ENCODE measurements at places on chromosomes 6 and 20. TPM values are rescaled to one million over a fixed set of nuclear protein-coding genes. Genes with fewer than 3 reads are reported as not detected.

DNA sequence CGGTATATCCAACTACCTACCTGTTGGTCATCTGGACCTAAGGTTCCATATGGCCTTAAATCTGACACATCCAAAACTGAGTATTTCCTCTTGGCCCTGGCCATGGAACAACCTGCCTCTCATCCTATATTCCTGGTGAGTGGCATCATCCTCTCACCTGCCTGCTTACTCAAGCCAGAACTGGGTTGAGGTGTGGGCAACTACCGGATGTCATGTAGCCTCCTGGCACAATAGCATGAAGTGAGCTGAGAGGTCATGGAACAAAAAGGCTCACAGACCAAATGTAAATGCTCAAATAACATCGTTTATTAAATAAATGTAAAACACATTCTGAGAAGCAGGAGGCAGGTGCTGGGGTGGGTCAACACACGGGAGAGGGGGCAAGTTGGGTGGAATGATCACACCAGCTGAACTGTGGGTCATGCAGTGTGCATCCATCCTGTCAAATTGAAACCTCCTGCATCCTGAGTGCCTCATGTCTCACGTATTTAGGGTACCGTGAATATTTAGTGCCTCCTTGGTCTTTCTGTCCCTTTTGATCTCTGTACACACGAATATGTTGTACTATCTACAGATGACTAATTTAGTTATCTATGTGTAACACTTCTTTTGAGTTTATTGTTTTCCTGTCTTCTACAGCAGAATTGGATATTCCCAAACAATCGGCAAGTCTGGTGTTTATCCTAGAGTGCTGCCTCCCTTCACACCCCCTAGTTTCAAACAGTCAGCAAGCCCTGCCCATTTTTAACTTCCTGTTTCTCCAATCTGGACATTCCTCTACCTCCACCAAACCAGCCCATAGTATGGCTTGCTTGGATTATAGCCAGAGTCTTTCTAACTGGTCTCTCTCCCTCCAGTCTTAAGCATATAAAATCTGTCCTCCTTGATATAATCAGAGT is 7.9 kb upstream of the POU5F1 start:
- no peak for DNase-seq
- no peaks in the 10 kb centered on the region for H3K27me3 ChIP-seq
- H3K4me3 ChIP-seq: no peak overlapping the region
- H3K27ac ChIP-seq: no peak overlapping the region

POU5F1 gene
- total RNA-seq: 0.22 TPM

DNA sequence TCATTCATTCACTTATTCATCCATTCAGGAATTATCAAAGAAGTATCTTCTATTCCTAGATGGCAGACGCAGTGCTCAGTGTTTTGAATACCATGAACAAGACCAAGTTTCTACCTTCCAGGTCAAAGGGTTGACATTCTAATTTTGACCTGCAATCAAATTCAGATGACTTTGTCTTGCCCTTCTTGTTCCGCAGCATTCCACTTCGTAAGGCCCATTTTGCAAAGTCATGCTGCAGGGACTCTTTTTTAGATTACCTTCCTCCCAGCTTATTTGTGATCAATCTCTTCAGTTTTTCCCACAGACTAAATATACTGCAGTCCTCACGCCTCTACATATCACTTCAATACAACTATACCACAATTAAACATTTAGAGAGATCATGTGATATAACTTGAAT is 7.1 kb upstream of the TAAR1 start:
- no peak overlapping the region for H3K27ac ChIP-seq
- H3K4me3 ChIP-seq: no peak overlapping the region

CST2 gene
- total RNA-seq: not detected

DNA sequence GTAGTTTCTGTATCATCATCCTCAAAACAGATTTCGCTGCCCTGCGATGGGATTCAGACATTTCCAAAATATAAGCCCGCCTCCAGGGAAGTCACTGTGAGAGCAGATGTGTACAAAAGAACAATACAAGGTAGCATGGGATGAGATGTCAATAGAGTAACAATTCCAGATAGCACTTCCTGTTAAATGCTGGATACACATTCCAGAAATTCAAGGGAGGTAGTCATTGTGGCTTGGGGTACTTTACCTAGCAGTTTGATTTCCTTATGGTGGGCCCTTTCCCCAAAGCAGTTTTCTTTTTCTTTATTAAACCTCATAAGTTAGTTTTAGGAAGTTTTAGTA is 2.5 kb downstream of the RNF217 start:
- H3K4me1 ChIP-seq: peaks cover 6% of the 10 kb centered on the region
- H3K27me3 ChIP-seq: no peaks in the 10 kb centered on the region
- H3K36me3 ChIP-seq: no peaks in the 10 kb centered on the region
- no peak for DNase-seq

TLDC2 gene
- 0.28 TPM for total RNA-seq

CCN6 gene
- total RNA-seq: not detected

DNA sequence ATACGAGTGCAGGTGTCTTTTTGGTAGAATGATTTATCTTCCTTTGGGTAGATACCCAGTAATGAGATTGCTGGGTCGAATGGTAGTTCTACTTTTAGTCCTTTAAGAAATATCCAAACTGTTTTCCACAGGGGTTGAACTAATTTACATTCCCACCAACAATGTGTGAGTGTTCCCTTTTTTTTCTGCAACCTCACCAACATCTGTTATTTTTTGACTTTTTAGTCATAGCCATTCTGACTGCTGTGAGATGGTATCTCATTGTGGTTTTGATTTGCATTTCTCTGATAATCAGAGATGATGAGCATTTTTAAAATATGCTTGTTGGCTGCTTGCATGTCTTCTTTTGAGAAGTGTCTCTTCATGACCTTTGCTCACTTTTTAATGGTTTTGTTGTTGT is 1.9 kb upstream of the ZNF831 start:
- no peaks in the 10 kb centered on the region for H3K27me3 ChIP-seq
- no peak overlapping the region for H3K4me3 ChIP-seq
- peaks cover 3% of the 10 kb centered on the region for H3K4me1 ChIP-seq
- no peak for DNase-seq
- no peaks in the 10 kb centered on the region for H3K36me3 ChIP-seq

GRCh38 chr6:34243901-34244884 is 4.6 kb downstream of the SMIM29 start:
- peaks cover 48% of the 10 kb centered on the region for H3K4me1 ChIP-seq
- peaks cover 74% of the 10 kb centered on the region for H3K36me3 ChIP-seq
- no peaks in the 10 kb centered on the region for H3K27me3 ChIP-seq
- H3K4me3 ChIP-seq: no peak overlapping the region
- H3K27ac ChIP-seq: no peak overlapping the region

KIF6 gene
- total RNA-seq: 2.0 TPM

TGM2 gene
- 15.5 TPM for total RNA-seq

DNA sequence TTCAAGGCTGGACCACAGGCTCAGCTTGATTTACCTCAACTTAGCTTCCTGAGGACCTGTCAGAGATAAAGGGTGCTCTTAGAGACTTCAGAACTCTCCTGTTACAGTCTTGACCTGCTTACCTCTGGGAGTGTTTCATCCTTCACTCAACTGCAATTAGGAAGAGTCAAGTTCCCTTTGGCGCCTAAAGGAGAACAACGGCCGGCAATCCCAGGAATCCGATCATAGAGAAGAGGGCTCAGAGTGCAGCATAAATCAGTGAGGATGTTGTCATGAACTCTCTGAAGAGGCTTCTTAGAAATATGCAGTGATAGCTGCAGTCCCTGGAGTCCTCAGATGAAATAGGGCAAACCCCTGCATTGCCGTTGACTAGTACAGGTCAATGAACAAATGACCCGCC is 36.4 kb downstream of the LYRM2 start:
- no peak for DNase-seq
- peaks cover 24% of the 10 kb centered on the region for H3K36me3 ChIP-seq

GRCh38 chr20:16712511-16712947 is 17.3 kb upstream of the SNRPB2 start:
- DNase-seq: no peak
- H3K36me3 ChIP-seq: no peaks in the 10 kb centered on the region
- H3K4me3 ChIP-seq: no peak overlapping the region
- peak overlapping the region; percentile 3 for H3K27ac ChIP-seq
- no peaks in the 10 kb centered on the region for H3K27me3 ChIP-seq
- peaks cover 9% of the 10 kb centered on the region for H3K4me1 ChIP-seq

GRCh38 chr20:35370751-35371150 is 41.0 kb downstream of the UQCC1 start:
- H3K4me3 ChIP-seq: no peak overlapping the region
- H3K27ac ChIP-seq: no peak overlapping the region
- no peaks in the 10 kb centered on the region for H3K27me3 ChIP-seq
- H3K36me3 ChIP-seq: peaks cover 9% of the 10 kb centered on the region
- no peaks in the 10 kb centered on the region for H3K4me1 ChIP-seq

TTPAL gene
- 7.8 TPM for total RNA-seq

DNA sequence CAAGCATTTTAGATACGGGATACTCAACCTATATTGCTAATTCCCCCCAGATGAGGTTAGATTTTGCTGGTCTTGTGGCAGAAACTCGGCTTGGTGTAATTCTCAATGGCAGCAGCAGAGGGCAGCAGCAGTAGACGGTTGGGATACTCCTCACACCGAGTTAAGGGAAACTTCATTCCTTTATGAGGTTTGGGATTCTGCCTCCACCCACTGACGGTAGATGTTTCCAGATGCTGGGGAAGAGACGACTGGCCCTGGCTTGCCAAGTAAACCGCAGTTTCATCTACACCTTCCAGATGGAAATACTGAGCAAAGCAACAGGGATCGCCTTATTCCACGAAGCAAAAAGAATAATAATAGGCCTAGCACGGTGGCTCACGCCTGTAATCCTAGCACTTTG is 8.2 kb upstream of the TBC1D7 start:
- H3K27me3 ChIP-seq: no peaks in the 10 kb centered on the region
- H3K36me3 ChIP-seq: no peaks in the 10 kb centered on the region
- no peak overlapping the region for H3K4me3 ChIP-seq
- peaks cover 2% of the 10 kb centered on the region for H3K4me1 ChIP-seq

DNA sequence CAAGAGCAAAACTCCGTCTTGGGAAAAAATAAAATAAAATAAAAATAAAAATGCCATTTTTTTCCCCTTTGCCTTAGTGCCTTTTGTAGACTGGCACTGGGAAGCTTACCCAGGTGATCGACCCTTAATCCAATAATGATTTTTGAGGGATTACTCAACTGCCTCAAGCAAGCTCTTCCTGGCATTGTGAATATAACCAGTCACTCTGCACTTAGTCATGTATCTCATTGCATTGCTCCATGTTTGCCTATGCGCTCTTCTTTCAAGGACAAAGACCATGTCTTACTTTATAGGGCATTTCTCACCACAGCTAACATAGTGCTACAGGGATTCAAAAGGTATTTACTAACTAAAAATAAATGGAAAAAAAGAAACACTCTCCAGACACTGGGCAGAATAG is 13.0 kb downstream of the GFOD1 start:
- no peak for DNase-seq
- no peak overlapping the region for H3K27ac ChIP-seq
- no peaks in the 10 kb centered on the region for H3K27me3 ChIP-seq
- no peaks in the 10 kb centered on the region for H3K36me3 ChIP-seq
- H3K4me3 ChIP-seq: no peak overlapping the region
- H3K4me1 ChIP-seq: peaks cover 16% of the 10 kb centered on the region

TMC2 gene
- 0.94 TPM for total RNA-seq

GRCh38 chr6:165574220-165575157 is 88.6 kb downstream of the PDE10A start:
- no peaks in the 10 kb centered on the region for H3K36me3 ChIP-seq
- H3K4me3 ChIP-seq: no peak overlapping the region
- H3K27me3 ChIP-seq: no peaks in the 10 kb centered on the region
- H3K4me1 ChIP-seq: peaks cover 3% of the 10 kb centered on the region

- DNase-seq: no peak
- H3K27me3 ChIP-seq: no peaks in the 10 kb centered on the region
- H3K4me3 ChIP-seq: no peak overlapping the region
- peaks cover 4% of the 10 kb centered on the region for H3K36me3 ChIP-seq
Measured at GRCh38 chr6:112193535-112194051, 60.8 kb downstream of the LAMA4 start.

DNA sequence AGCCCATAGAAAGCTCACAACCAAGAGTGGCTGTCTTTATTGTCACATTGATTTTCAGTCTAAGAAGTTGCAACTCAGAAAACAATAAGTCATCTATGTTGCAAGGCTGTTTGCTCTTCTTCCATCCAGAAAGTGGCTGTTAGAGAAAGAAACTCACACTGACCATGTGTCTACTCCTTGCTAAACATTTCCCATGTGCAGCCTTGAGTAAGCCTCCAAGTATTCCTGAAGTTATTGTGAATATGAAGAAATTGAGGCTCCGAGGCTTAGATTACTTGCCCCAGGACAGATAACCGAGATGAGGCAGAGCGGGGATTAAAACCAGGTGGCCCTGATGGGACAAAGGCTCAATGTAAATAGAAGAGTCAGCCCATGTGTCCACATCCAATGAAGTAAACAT is 105.0 kb downstream of the SPTLC3 start:
- no peak overlapping the region for H3K27ac ChIP-seq
- H3K27me3 ChIP-seq: no peaks in the 10 kb centered on the region
- H3K4me3 ChIP-seq: no peak overlapping the region
- no peaks in the 10 kb centered on the region for H3K4me1 ChIP-seq
- no peaks in the 10 kb centered on the region for H3K36me3 ChIP-seq

DNA sequence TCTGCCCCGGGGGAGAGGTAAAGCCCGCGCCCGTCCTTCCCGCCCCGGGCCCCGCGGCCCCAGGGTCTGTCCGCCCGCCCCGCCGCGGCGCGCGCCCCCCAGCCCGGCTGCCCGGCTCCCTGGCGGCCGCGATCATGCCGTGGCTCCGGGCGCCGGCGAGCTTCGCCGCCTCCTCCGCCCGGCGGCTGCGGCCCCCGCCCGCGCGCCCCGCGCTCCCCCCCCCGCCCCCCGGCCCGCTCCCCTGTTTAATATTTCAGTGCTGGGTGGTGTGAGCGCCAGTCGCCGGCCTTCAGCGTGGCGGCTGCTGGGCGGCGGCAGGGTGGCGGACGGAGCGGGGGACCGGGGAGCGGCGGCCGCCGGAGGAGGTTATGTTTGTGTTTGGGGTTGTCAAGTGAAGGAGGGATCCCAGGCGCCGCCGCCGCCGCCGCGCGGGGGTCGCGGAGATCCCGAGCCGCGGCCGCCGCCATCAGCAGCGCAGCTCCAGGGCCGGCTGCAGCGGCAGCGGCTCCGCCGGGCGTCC is at the start of gene HIVEP1:
HIVEP1 (plus strand) TSS at position 275 of the 520 bp plus-strand sequence. CDS start 3,317 bp downstream, outside the sequence.
- peak within 1 kb of the TSS; percentile 86 for H3K4me3 ChIP-seq
- H3K27me3 ChIP-seq: no peaks in the 10 kb centered on the region
- H3K36me3 ChIP-seq: peaks cover 3% of the 10 kb centered on the region
- DNase-seq: no peak

All from spinal cord (tissue), 10 donors.